Amniotic epithelial cell (primary cell): ENCODE measurements at places on chromosomes 3 and 15.
A peak's percentile ranks its signal among the peaks of the same experiment; 100 is the strongest.

GRCh38 chr3:58562498-58562897 is 14.7 kb downstream of the FAM107A start:
- DNase-seq: no peak

GRCh38 chr3:45753095-45753494 is 43.2 kb downstream of the SLC6A20 start:
- DNase-seq: no peak

- DNase-seq: peak; percentile 88
Observed at GRCh38 chr3:24683090-24683489, 188.4 kb upstream of the THRB start.

- DNase-seq: no peak
Observed at GRCh38 chr15:29522373-29523276, 253.0 kb upstream of the NSMCE3 start.

GRCh38 chr15:99981191-99981647 is 248.0 kb upstream of the LYSMD4 start:
- no peak for DNase-seq

- peak; percentile 89 for DNase-seq
Observed at GRCh38 chr15:59918994-59919951, 84.8 kb upstream of the FOXB1 start.

DNA sequence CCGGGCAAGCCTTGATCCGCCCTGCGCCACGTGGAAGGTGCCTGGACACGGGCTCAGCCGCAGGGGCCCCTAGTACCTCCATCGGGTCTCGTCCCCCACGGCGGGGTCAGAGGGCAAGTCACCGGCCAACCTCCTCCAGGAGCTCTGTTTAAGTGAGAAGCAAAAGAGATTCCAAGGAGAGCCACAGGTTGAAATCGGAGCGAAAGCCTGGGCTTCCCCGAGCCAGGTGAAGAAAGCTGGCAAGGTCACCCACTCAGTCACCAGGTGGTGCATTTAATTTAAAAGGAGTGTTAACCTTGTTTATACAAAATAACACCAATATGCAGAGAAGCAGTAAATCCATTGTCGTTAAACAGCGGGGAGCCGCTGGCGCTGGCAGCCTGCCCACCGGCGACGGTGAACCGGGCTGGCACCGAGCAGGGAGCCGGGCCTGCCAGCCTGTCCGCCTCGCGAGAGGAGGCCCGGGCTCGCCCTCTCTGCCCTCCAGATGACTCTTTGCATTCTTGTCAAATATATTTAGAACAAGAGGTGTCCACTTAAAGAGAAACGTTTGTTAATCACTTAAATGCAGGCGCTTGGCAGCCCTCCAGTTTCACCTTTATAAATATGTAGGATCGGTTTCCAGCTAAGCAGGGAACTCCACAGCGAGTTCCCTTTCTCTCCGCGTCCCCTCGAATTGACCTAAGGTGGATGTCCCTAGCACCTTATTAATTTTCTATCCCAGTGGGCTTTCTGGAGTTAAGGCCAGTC is 277.3 kb upstream of the NR2F2 start:
- DNase-seq: no peak

DNA sequence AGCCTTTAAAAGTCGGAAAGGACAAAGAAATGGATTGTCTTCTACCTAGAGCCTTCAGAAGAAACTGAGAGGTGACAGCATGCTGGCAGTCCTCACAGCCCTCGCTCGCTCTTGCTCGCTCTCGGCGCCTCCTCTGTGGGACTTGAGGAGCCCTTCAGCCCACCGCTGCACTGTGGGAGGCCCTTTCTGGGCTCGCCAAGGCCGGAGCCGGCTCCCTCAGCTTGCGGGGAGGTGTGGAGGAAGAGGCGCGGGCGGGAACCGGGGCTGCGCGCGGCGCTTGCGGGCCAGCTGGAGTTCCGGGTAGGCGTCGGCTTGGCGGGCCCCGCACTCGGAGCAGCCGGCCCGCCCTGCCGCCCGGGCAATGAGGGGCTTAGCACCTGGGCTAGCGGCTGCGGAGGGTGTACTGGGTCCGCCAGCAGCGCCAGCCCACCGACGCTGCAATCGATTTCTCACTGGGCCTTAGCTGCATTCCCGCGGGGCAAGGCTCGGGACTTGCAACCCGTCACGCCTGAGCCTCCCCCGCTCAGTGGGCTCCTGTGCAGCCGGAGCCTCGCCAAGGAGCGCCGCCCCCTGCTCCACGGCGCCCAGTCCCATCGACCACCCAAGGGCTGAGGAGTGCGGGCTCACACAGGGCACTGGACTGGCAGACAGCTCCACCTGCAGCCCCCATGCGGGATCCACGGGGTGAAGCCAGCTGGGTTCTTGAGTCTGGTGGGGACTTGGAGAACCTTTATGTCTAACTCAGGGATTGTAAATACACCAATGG is 953.8 kb upstream of the GBE1 start:
- DNase-seq: no peak

- DNase-seq: no peak
Observed at GRCh38 chr3:103992469-103992868, 1374.2 kb upstream of the ALCAM start.

- DNase-seq: no peak
Observed at GRCh38 chr3:169289273-169289672, 374.2 kb downstream of the MECOM start.

- DNase-seq: no peak
Observed at GRCh38 chr3:163521261-163521660, 1557.0 kb downstream of the SI start.

- no peak for DNase-seq
Observed at GRCh38 chr3:31810991-31811433, 170.1 kb downstream of the OSBPL10 start.

GRCh38 chr3:57221883-57222282 is 5.6 kb upstream of the APPL1 start:
- DNase-seq: no peak
